Endodermal cell (in vitro differentiated cells): ENCODE measurements at places on chromosomes 6 and 20.

- no peak for DNase-seq
Measured at GRCh38 chr6:129863664-129864063, 2.5 kb upstream of the TMEM244 start.

GRCh38 chr6:158011478-158011920, 29.8 kb downstream of the SYNJ2 start:
- DNase-seq: no peak

DNA sequence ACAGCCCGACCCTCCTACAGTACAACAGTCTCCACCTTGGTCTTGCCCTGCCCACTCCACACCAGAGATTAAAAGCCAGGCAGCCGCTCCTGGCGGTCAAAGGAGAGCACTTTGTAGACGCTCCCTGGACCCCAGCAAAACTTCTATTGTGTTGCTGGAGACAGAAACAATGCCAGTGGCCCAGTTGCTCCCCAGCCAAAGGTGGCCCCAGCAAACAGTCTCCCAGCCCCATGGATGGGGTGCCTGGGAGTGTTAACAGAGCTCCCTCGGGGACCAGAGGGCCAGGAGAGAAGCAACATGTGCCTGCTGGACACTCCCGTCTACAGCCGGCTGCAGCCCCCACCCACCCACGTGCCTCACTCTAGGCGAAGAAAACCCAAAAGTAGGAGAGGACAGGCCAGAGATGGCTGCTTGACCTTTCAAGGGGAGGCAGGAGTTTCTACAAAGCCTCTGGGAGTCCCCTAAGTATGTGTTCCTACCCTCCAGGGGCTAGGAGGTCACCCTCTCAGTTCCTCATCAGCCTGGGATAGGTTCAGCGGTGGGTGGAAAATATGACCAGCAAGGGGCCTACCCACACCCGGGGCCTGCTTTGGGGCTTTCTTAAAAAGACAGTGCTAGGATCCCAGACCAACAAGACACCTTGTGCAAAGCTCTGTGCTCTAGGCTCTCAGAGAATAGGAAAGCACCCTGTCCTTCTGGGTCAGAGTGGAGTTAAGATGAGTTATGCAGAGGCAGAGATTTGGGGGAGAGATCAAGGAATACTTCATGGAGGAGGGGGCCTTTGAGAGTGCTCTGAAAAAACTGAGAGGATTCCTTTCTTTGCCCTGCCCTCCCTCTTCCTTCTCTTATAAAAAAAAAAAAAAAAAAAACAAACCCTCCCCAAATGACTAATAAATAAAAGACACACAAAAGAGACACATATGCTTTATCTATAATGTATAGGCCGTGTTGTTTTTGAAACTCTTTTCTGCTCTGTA, 19.0 kb upstream of the PREX1 start:
- peak; percentile 88 for DNase-seq

GRCh38 chr6:20202324-20202658, 10.0 kb downstream of the MBOAT1 start:
- no peak for DNase-seq

- no peak for DNase-seq
Measured at GRCh38 chr6:36493319-36493718, 50.5 kb downstream of the KCTD20 start.

GRCh38 chr6:24922170-24922569, 13.6 kb downstream of the RIPOR2 start:
- DNase-seq: no peak

DNA sequence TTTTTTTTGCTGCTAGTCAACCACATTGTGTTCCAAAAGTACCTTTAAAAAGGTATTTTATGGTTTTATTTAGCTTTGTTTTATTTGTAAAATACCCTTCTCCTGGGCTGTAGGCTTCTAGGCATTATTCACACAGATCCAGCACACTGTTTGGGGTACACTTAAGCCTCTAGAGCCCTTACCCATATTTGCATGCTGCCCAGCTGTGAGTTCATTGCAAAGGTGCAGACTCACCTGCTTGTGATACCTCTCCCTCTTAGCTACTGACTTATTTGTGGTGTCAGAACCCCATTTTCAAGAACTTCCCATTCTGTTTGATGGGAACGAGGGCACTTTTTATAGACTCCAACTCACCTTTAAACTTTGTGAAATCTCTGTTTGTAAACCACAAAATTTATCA, 69.8 kb downstream of the RIN2 start:
- DNase-seq: no peak

DNA sequence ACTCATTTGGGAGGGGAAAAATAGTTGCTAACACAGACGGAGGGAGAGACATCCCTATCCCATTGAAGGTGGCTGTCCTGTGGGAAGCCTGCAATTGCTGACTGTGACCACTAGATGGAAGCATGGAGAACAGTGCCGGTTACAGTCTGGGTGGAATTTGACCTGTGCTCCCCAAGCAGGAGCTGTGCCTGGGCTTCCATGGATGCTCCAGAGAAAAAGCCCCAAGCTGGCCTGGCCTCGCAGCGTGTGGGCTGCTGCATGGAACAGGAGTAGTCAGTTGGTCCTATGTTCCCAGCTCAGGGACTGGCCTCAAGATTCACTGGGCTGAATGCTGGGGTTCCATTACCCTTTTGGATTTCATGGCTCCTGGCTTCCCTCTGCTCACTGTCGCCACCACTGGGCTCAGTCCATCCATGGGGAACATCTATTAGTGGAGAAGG, 116.3 kb upstream of the CHD6 start:
- peak; percentile 89 for DNase-seq

- no peak for DNase-seq
Measured at GRCh38 chr6:87164004-87164403, 8.6 kb downstream of the ZNF292 start.

DNA sequence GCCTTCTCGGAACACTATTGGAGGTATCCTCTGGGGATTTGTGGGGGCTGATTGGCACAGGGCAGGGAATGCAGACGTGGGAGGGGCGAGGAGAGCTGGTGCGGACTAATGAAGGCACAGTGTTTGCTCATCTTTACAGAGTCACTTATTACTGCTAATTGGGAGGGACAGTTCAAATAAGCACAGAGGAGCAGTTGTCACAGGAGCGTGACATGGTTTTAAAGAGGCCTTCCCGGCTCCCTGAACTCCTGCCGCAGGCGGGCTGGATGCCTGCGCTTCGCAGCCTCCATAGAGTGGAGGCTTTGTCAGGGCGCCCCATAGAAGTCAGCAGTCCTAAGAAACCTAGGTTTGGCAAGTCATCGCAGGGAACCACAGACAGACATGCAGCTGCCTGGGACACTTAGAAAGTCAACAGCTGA, 149.6 kb downstream of the LINC00237 start:
- no peak for DNase-seq

DNA sequence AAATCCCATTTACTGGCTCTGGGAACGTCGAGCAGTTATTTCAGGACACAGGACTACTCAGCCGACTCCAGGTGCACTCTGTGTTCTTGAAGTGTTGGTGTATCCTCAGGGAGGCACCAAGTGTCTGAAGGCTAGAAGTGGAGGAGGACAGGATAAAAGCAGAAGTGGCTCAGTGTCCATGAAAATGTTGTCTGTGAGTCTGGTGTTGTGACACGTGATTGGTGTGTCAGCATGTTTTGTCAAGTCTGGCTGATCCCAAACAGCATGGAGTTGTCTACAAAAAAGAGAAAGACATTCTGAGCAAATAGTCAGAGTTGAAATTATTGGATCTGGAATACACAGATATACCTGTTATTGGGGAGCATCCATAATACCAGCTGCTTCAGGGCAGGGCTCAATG, 30.3 kb downstream of the SCGN start:
- DNase-seq: no peak

- DNase-seq: no peak
Measured at GRCh38 chr6:42091718-42092023, 41.3 kb downstream of the TAF8 start.
